ENCODE measurements at places on chromosomes 2 and 18.
A peak's percentile ranks its signal among the peaks of the same experiment; 100 is the strongest.

- no peak for DNase-seq
Observed at GRCh38 chr2:74676331-74676730, 22.3 kb downstream of the SEMA4F start.

DNA sequence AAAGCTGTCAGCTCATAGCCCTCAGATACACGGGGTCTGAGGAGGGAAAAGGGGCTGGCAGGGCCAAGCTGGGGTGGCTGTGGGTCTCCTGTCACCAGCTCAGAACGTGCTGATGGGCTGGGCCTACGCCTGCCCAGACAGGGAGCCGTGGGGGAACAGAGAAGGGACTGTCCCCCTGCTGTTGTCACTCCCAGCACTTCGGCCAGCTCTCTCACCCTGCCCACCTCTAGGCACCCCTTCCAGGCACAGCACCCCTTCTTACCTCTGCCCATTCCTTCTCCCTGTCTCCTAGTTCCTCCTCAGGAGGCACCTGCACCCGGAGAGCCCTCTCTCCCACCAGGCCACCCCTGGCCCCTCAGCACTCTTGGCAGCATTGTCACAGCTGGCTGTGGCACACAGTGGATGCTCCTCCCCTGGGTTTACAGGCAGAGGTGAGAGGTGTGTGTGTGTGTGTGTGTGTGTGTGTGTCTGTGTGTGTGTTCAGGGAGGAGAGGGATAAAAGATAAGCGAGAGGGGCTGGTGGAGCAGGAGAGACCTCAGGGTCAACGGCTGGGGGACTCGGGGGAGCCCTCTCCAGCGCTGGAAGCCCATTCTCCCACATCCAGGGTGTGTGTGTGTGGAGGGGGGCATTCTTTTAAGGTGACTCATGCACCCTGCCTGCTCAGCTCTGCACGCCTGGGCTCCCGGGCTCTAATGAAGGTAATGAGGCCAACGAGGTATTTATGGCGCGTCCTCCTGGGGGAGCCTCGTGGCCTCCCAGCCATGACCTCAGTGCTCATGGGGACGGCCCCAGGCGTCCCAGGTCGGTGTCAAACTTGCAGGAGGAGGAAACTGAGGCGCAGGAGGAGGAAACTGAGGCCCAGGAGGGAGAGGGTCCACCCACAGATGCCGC is 66.1 kb upstream of the SMAD7 start:
- no peak for DNase-seq

- DNase-seq, result no peak
Observed at GRCh38 chr18:51399491-51400122, 202.1 kb upstream of the MEX3C start.

DNA sequence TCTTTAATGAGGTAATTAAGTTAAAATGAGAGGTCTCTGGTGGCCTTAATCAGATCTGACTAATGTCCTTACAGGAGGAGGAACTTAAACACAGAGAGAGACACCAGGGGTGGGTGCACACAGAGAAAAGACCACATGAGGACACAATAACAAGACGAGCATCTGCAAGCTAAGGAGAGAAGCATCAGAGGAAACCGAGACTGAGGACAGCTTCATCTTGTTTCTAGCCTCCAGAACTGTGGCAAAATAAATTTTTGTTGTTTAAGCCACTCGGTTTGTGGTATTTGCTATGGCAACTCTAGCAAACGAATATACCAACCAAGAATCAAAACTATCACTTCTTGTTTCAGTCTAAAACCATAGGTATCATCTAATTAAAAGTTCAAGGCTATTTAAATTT is 400.1 kb downstream of the PID1 start:
- no peak for DNase-seq

DNA sequence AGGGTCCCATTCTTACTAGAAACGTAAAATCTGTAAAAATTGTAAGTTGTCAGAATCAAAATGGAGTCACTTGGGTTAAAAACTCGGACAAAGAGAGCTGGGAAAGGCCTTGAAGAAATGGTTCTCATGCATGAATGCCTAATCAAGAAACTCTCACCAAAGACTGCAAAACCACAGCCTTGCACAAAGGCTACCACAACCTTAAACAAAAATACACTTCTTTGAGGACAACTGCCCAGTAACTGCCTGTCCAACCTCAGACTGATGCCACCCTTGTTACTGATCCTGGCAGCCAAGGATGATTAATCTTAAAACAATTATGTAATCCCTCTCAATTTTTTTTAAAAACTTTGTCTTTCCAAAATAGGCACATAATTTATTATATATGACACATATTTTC is 299.3 kb downstream of the CCDC85A start:
- DNase-seq, result no peak

DNA sequence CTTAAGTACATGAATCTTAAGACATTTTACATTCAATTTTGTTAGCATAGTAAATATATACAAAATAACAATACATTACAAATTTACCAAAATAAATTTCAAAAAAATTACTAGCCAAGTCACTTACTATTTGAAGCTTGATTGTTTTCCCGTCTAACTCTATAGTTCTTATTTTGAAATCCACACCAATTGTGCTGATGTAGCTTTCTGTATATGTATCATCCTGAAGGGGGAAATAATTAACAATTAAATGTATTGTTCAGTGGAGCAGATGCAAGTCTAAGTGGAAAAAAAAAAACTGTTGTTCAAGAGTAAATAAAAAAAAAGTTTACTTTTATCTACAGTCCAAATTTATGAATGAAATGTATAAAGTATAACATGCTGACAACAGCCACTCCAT is 32.1 kb downstream of the RAB1A start:
- DNase-seq, result no peak

DNA sequence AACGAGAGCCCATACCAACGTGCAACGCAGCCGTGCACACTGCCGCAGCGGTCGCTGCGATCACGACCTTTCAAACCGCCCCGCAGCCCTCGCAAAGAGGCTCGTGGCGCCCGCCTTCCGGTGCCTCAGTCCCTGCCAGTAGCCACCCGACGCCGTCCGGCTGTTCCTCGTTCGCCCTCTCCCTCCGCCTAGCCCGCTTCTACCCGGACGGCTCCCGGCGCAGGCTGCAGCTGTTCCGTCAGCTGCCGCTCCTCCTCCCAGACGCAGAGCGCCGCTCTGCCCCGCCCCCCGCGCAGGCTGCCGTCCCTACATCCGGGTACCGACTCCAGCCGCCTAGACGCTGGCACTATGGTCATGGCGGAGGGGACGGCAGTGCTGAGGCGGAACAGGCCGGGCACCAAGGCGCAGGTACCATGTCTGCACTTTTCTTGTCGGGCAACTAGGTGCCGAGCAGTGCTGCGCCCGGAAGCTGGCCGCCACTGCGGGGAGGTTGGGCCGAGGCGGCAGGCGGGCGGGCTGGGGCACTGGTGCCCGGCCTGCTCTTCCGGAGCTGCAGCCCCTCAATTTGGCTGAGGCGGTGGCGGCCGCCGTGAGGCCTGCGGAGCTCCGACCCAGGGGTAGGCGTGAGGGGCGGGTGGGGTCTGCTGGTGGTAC is at the start of gene MOB4:
TSS of gene MOB4 (plus strand) at position 328 of the 654 bp plus-strand sequence. CDS start at position 349, 21 bp downstream.
- peak; percentile 90 for DNase-seq

DNA sequence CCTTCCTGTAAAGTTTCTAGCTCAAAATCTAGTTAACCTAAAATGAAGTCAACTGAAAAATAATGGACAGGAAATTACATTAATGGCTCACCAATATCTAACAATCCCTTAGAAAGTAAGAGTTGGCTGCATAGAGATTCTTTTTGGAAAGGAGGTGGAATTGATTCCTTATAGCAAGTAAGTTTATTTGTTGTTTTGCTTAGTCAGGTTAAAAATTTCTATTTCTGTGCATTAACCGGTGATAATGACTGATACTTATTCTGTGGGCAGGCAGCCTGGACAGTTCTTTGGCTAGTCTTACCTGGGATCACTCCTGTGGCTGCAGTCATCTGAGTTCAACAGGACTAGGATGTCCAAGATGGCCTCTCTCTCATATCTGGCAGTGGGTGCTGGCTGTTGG is 6.9 kb upstream of the BCL2L11 start:
- DNase-seq, result no peak

DNA sequence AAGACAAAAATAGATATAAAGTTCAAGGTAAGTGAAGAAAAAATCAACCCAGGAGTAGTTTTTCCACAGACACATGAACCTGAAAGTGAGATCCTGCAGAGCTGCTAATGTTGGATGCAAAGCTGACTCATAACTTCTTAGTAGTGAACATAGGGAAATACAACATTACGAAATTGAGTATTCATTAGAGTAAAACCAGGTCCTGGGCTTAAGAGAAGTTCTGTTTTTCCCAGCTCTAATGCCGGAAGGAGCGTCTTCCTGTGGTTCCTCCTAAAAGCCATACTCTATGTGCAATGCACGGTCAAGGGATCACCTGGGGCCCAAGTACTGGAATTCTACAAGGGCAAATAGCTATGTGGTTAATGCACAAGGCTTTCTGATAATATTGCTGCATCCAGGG is 141.7 kb downstream of the RBMS1 start:
- no peak for DNase-seq

- DNase-seq, result peak; percentile 51
Observed at GRCh38 chr2:105754011-105754410, 9.3 kb downstream of the NCK2 start.

DNA sequence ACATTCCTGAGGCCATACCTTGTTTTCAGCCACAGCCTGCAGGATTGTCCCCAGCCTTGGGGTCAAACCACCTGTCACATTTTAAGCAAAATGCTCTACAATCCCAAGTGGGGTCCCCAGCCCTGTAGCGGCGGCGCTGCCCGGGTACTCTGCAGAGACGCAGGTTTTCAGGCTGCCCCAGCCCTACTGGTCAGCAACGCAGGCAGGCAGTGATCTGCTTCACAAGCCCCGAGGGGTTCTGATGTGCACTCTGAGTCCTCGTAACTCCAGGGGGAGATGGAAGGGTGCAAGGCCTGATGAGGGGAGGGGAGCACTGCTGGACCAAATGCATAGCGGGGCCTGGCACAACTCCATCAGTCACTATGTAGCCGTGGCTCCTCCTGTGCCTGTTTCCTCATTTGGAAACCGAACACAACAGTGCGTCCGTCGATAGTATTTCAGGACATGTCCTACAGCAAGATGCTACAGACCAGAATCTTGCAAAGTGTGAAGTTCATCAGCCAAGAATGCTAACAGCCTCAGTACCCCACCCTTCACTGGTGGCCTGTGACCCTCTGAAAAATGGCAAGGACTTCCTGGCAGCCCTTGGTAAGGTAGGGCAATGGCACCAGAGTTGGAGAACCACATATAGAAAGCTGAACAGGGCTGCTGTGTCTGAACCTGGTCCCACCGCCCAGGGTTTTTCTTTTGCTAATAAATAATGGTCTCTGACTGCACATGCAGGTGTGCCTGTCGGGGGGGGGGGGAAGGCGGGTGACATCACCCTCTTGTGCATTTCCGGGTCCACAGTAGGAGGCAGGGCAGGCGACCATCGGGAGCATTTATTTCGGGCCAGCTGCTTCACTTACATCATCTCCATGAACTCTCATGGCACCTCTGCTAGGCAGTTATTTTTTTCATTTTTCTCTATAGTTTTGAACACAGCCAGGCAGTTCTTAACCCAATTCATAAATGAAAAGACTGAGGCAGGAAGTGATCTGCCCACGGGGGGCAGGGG is 50.6 kb upstream of the TFCP2L1 start:
- no peak for DNase-seq

- no peak for DNase-seq
Observed at GRCh38 chr2:76642129-76642528, 880.0 kb downstream of the LRRTM4 start.

DNA sequence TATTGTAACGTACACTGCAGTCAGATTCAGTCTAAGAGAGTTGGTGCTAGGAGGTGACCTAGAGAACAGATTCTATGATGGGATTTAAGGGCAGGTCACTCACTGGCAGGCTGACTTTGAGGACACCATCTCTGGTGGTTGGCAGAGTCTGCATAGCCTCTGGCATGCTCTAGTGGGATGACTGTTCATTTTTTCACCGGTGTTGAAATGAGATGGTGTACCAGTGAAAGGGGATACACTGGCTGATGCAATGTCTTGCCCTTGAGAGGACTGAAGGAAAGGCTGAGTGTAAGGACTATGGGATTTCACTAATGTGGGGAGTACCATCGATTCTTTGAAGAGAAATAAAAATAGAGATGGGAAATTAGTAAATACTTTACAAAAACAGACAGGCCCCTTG is 186.9 kb upstream of the PIEZO2 start:
- no peak for DNase-seq

Data from activated CD4-positive, alpha-beta T cell treated with anti-CD3 and anti-CD28 coated beads for 4 hours (primary cell).